HTR-8/SVneo (cell line): ENCODE measurements at places on chromosomes 12 and 14.
A peak's percentile ranks its signal among the peaks of the same experiment; 100 is the strongest.

DNA sequence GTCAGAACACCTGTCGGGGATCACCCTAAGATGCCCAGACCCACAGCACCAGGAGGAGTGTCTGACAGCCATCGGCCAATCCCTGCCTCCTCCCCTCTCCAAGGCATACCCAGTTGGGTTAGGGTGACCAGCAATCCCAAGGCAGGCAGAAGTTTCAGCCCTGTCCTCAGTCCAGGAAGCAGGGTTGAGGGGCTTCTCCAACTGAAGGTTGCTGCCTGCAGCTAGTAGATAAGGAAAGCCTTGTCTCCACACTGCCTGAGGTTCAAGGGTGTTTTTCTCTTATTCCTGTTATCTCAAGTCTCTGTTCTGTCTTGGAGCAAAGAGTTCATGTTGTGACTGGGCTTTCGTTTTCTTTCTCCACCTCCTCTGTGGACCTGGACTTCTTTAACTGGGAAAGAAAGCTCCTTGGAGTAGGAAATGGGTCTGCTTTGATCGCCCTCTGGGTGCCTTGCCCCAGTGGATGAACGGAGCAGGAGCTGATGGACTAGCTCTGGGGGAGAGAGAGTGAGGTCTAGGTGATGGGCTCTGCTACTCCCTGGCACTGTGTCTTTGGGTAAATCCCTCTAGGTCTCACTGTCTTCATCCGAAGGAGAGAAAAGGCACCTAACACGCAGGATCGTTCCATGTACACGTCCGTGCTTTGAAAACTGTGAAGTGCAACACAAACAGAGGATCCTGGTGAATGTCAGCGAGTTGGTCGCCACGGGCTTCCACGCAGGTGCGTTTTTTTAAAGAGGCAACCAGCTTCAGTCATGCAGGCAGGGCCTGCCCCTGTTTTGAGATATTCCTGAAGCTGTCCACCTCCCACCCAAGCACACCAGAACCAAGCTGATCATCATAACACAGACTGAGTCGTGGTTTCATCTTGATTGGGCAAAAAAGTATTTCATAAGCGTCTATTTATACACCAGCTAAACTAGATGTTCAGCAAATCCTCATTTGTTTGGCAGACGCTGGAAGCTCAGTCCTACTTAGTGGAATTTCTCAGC, 52.5 kb upstream of the FOXN3 start:
- no peak for DNase-seq

- no peak for DNase-seq
Measured at GRCh38 chr12:27289414-27289813, 43.2 kb upstream of the BMAL2 start.

- DNase-seq = no peak
Measured at GRCh38 chr14:76786601-76787000, 25.3 kb downstream of the VASH1 start.

DNA sequence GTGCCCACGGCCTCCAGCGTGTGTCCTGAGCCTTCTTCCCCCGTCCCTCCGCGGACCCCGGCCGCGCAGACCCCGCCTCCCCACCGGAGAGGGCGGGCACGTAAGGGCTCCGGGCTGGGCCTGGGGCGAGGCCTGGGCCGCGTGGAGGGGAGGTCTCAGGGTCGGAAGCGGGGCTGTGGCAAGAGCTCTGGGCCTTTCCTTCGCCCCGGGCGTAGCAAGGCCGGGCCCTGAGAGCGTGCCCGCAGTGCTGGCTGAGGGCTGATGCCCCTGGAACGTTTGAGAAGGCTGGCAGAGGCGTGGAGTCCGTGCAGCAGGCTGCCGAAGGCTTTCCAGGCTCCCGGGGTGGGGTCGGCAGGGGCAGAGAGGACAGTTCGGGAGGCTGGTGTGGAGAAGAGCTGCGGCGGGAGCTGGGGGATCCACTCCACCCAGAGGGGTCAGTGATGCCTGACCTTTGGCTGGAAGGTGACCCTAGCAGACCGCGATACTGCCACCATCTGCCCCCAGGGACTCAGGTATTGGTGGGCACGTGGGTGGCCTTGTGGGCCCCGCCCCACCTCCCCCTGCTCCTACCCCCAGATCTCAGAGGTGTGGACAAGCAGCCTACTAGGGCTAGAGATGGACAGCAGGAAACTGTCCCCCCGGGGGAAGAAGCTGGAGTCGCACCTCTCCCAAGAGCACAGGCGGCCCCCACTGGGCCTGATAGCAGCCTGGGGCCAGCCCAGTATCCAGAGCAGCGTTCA, 558 bp downstream of the TEX22 start:
- no peak for DNase-seq

DNA sequence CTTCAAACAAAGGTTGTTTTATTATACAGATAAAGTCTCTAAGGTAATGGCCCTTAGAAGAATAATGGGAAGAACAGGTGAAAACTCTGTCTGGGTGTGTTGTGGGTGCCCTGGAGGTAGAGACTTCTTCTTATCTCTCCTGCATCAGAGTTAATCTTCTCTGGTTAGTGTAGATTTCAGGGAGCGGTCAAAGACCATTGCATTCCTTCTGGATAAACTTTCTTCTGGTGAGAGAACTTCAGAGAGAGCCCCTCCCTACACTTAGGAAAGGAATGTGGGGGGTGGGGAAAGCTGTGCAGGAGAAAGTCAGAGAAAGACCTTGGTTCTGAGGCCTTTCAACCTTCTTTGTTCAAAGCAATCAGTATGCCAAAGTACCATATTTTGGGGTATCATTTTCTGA, 658.5 kb downstream of the DIO2 start:
- DNase-seq = no peak

GRCh38 chr12:110965574-110965973, 45.2 kb upstream of the MYL2 start:
- DNase-seq = no peak

GRCh38 chr14:76710056-76711010, 50.9 kb upstream of the VASH1 start:
- DNase-seq = peak; percentile 77

GRCh38 chr12:67468549-67469245, 179.8 kb upstream of the DYRK2 start:
- DNase-seq = no peak

GRCh38 chr14:99725774-99726537, 41.9 kb downstream of the CYP46A1 start:
- no peak for DNase-seq

DNA sequence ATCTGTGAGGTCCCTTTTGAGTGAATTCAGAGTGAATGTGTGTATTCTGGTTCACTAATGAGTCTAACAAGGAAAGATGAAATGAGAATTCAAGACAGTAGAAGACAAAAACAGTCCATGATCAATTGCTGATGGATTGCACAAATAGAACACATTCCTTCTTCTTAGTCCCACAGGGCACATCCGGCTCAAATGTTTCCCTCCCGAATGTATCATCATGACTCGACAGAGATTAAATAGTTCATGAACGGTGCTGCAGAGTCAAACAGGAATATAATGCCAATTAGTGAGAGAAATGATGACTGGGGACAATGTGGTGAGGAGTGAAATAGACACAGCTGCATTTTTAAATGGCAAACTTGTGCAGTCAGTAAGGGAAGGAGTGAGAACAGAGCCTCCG, 11.5 kb upstream of the SFSWAP start:
- DNase-seq = no peak

GRCh38 chr14:33561488-33562175, 389.2 kb downstream of the EGLN3 start:
- no peak for DNase-seq

- DNase-seq = no peak
Measured at GRCh38 chr12:22821985-22822384, 197.0 kb downstream of the ETNK1 start.

GRCh38 chr12:26768611-26769603, 64.1 kb downstream of the ITPR2 start:
- DNase-seq = no peak

- DNase-seq = no peak
Measured at GRCh38 chr12:92608151-92609091, 94.4 kb upstream of the PLEKHG7 start.

GRCh38 chr12:121800694-121801594, 2.9 kb upstream of the SETD1B start:
- no peak for DNase-seq

- DNase-seq = no peak
Measured at GRCh38 chr12:113867258-113867657, 98.9 kb downstream of the RBM19 start.
